ENCODE measurements at places on chromosomes 4 and X.

DNA sequence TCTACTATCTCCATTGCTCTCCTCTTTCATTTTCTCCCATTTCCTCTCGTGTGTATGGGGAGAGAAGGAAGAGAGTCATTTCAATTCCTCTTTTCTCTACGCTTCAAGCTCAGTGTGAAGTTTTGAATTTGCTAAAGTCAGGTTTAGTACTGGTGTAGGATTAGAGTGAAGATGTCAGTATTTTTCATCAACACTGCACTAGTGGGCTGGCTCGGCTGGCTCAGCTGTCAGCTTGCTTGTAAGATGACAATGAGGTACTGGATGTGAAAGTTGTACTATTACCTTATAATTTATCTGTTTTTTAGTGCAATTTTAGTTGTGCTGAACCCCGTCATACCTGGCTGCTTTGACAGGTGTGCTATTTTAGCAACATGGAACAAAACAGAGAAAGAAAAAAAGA, 2.1 kb upstream of the SH2D1A start:
- no peak for DNase-seq

DNA sequence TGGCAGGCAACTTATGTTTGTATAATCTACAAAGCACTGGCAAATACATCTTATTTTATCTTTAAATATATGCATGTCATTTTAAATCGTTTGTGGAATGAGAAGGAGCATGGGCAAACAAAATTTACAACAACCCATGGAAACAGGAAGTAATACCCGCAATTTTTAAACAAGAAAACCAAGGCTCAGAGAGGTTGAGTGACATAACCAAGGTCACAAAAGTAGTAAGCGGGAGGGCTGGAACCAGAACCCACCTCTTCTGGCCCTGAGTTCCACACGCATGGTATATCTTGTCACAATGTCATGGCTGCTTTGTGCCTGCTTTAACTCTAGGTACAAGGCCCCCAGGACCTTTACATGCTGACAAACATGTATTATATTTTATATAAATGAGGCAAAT, 52.9 kb downstream of the SLC7A11 start:
- no peak for DNase-seq

GRCh38 chr4:172951679-172952451, 216.7 kb upstream of the GALNT7 start:
- no peak for DNase-seq

GRCh38 chrX:40037367-40037766, 60.4 kb downstream of the BCOR start:
- DNase-seq = no peak

DNA sequence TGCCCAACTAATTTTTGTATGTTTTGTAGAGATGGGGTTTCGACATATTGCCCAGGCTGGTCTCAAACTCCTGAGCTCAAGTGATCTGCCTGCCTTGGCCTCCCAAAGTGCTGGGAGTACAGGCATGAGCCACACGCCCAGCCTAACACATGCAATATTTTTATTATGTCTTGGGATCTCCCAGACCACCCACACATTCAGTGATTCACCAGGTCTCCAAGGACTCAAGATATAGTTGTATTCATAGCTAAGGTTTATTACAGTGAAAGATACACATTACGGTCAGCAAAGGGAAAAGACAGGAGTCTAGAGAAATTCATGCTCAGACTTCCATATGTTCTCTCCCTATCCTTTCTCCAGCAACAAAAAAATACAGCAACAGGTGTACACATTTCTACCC, 25.5 kb upstream of the FAM120C start:
- peak; percentile 38 for DNase-seq

GRCh38 chrX:71911731-71912050, 1.0 kb downstream of the NHSL2 start:
- DNase-seq = no peak

DNA sequence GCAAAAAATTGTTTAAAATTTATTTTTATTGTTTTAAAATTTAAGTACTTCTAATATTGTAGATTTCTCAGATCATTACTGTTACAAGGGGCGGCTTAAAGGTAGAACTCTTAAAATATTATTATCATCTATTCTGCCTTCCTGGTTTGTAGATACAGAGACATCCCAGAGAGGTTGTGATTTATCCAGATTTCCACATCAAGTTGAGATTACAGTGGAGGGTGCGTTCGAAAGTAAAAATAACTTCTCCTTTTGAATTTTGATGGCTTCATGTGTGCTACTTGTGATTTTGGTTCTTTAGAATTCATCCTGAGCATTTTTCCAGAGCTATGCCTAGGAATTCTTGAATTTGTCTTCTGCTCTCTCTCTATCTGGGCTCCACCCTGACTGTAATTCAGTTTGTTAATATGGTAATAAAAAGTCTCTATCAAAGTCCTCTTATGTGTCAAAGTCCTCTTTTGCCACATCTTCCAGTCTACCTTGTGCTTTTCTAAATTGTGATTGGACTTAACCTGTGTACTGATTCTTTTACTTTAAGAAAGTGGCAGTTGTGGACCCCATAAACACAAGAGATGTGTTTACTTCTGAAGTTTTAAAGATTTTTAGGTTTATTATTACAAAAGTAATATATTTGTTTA, 37.2 kb downstream of the CLCN3 start:
- no peak for DNase-seq

DNA sequence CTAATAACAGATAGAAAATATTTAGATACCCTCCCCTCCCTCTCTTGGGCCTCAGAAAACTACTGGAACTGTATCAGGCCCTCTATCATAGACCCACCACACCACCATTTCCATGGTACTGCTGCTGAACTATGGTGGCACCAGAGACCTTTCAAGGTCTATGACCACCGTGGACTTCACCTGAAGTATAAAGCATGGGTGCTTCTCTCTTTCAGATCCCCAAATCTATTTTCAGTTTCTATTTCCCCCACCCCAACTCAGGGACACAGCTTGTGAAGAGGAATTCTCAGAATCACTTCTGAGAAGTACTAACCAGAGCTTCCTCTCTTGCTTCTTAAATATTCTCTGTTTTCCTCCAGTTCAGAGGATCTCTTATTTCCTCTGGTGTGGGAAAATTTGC, 840.8 kb upstream of the HTR2C start:
- DNase-seq = no peak

- DNase-seq = peak; percentile 53
Observed at GRCh38 chrX:115023139-115023538, 5.7 kb upstream of the IL13RA2 start.

GRCh38 chr4:136900696-136901095, 631.6 kb downstream of the PCDH18 start:
- no peak for DNase-seq

- DNase-seq = no peak
Observed at GRCh38 chr4:113815826-113816225, 54.3 kb upstream of the CAMK2D start.

- DNase-seq = peak; percentile 61
Observed at GRCh38 chr4:126051689-126052424, 737.1 kb downstream of the FAT4 start.

DNA sequence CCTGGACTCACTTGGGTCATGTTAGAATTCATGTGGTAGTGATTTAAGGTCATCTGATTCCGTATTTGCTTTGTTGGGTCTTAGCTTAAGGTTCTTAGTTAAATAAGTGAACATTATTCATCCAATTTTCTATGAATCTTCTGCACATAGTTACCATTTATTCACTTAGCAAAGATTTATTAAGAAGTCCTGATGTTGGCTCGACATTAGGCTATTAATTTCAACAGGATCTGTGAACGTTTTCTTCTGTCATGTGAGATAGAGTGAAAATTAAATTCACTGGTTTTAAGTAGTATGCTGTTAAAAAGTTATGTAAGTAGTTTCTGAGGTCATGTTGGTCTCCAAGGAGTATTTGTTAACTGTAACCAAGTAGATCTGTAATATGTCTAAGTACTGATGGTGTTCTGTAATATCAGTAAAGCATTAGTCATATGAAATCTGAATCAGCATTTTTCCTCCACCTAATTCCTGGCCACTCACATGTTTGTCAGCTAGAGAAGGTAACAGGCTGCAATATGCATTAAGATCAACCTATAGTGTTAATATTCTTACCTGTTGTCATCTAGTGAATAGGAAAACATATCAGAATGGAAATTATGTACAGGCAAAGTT, 155.6 kb downstream of the PCDH7 start:
- DNase-seq = no peak

GRCh38 chr4:168551211-168551610, 54.4 kb downstream of the PALLD start:
- peak; percentile 74 for DNase-seq

DNA sequence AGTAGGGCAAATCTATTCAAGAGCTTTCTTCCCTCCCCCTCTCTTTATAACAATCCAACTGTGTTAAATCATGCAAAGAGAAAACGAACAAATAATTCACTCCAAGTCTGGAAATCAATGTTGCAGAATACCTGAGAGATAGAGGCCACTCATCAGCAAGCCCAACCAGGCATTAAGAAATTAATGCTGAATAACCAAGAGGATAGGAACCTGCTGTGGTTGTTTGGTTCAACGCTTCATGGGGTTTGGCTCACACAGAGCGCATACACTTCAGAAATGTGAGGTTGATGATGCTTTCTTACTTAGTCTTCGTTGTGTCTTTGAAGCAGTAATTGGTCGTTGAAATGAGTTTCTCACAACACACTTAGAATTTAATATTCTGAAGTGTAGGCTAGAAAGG, 1540.0 kb upstream of the PABPC4L start:
- no peak for DNase-seq

- DNase-seq = no peak
Observed at GRCh38 chr4:56762484-56763250, 58.8 kb downstream of the SPINK2 start.

- no peak for DNase-seq
Observed at GRCh38 chrX:17595456-17596035, 141.7 kb upstream of the SCML1 start.

- no peak for DNase-seq
Observed at GRCh38 chr4:64893205-64893604, 484.0 kb upstream of the TECRL start.

GRCh38 chrX:37817176-37817575, 30.2 kb downstream of the DYNLT3 start:
- no peak for DNase-seq

DNA sequence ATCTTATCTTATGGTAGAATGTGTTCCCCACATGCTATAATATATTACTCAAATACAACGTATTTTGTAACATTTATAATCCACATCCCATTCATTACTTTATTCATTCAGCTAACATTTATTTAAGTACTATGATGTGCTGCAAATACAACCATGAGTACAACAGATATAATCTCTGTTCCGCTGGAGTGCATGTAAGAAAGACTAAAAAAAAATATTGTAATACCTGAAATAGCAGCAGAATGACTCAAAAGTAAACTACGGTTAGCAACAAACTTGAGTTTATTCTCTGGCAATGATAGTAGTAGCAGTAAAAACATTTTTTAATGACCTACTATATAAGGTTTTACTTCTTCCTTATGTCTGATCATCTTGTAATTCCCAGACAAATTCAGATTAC, 1776.3 kb downstream of the STIM2 start:
- no peak for DNase-seq

- no peak for DNase-seq
Observed at GRCh38 chr4:118354913-118355312, 2.1 kb upstream of the PRSS12 start.

DNA sequence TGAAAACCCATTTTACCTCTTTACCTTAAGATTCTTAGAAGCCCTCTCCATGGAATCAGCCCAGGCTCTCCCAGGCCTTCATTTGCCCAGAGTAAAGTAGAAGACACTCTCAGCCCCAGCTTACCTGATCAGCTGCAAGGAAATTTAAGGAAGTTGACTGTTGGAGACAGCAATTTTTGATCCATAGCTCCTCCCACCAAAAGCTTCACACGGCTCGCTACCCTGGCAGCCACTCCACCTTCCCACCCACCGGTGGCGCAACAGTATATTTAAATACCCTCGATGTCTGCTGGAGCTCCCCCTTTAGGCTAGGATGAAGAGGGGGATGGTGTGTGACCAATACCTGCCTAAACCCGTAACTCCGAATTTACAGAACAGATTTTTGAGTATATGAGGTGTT, 75.4 kb downstream of the MBNL3 start:
- no peak for DNase-seq

- peak; percentile 65 for DNase-seq
Observed at GRCh38 chr4:11312389-11312788, 116.3 kb downstream of the HS3ST1 start.

DNA sequence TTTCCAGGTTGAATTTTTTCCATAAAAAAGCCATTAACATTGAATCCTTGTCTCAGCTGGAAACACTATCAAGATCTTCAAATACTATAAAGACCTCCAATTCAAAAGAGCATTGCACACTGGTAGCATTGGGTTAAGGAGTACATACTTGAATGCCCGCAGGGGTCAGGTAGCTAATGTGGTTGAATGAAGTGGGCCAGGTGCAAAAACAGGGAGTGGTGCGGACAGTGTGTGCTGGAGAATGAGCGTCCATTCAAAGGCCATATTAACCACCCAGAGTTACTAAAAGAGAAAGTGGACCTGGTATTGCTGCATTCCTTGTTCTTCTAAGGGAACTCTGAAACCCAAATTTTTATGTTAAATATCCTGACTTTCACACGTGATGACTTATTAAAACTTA, 91.6 kb downstream of the NYX start:
- DNase-seq = no peak

DNA sequence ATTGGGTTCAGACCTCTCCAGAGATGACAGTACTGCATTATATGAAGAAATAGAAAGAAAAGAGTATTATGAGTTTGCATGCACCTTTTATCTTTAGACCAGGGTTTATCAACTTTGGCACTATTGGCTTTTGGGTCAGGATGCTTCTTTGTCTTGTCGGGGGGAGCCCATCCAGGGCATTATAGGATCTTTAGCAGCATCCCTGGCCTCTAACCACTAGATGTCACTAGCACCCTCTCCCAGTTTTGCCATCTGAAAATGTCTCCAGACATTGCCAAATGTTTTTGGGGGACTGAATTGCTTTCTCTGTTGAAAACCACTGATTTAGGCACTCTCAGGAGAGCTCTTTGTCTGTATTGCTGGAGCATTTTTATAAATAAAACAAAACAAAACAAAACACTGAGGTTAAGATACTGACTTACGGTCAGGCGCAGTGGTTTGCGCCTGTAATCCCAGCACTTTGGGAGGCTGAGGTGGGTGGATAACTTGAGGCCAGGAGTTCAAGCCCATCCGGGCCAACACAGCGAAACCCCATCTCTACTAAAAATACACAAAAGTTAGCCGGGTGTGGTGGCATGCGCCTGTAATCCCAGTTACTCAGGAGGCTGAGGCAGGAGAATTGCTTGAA, 23.6 kb downstream of the CA5B start:
- DNase-seq = peak; percentile 18

- no peak for DNase-seq
Observed at GRCh38 chr4:82998898-82999297, 11.7 kb downstream of the LIN54 start.

- DNase-seq = peak; percentile 47
Observed at GRCh38 chrX:131778269-131779218, 234.7 kb downstream of the OR13H1 start.

DNA sequence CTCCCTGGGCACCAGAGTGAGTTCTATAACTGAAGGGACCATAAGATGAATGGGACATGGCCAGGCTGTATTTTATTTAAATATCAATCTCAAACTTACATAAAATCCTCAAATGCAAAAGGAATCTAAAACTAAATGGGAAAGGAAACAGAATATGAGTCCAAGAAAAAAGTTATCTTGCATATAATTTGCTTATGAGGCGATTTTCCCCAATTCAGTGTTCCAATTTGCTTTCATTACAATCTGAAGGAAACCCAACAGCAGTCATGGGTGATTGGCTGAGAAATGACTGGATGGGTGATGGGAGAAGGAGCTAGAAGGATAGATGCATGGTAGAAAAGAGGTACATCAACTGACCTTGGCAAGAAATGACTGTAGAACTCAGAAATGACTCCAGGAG, 511.3 kb upstream of the TENM3 start:
- no peak for DNase-seq
